ENCODE measurements at places on chromosomes 6 and 20.

DNA sequence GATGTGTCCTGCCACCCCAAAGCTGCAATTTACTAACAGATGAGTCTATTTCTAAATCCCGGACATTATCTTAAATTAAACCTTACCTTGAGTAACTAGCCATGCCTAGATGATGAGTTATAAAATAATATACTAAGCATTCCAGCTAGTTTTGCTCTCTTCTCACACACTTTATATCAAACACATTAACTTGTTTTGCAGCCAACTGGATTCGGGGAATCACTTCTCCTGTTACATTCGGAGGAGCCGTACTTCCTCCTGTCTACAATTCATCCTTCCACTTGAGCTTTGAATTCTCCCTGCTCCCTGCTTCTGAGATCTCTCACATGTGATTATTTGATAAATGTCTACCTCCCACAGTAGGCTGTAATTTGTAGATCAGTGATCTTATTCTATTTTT is 420.1 kb downstream of the GJA1 start:
- DNase-seq = no peak

DNA sequence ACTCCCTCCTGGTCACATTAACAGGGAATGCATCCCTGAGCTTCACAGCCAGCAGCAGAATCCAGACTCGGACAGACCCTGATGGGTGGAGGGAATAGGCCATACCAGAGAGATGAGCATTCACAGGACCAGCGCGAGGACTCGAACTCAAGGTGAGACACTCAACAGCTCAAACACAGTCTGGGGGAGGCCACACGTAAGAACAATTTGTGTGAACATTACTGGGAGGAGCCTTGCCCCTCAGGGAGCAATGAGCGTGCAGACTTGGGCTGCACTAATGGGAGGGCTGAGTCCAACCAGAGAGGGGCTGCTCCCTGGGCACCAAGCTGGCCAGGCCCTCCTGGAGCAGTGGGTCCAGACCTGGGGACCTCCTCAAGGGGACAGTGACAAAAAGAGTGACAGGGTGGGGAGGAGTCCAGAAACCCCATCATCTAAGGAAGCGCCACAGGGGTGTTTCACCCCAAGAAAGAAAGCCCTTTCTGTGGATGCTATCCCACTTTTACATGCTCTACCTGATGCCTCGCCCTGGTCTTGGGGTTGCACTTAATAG is 118.4 kb downstream of the MRPL14 start:
- no peak for DNase-seq

- DNase-seq = no peak
Observed at GRCh38 chr20:19823216-19823615, 65.2 kb downstream of the RIN2 start.

- DNase-seq = no peak
Observed at GRCh38 chr6:93932175-93932574, 512.8 kb upstream of the EPHA7 start.

All from stimulated activated CD8-positive, alpha-beta memory T cell treated with anti-CD3 and anti-CD28 coated beads, Interleukin-12 subunit alpha, Interleukin-12 subunit beta, amount 100 ng/mL, for 4 hours (primary cell).